AG08395 (cell line): ENCODE measurements at places on chromosomes 13 and 19.

DNA sequence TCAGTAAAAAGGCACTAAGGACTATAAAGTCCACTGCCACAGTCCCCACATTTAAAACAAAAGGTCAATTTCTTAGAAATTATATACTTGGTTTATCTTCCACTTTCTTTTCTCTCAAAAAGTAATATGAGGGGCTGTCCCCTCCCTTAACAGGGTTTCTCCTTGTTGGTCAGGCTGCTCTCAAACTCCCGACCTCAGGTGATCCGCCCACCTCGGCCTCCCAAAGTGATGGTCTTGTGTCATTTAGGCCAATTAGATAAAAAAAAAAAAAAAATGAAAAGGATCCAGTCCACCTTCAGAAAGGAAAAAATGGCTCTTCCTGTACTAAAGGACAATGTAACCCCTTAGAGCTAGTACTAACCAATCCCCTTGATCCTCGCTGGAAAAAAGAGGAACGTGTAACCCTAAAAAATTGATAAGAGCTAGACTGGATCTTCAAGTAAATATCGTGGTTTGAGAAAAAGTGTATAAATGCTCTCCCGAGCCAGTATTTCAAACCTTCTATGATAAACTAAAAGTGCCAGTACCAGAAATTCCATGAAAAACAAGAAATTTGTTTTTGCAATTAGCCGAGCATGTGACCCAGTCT lies 9.0 kb upstream of the CD70 start:
- DNase-seq = no peak

- no peak for DNase-seq
Measured at GRCh38 chr19:1038978-1039645, 795 bp upstream of the ABCA7 start.

GRCh38 chr13:72637561-72637960 lies 89.9 kb downstream of the MZT1 start:
- DNase-seq = no peak

DNA sequence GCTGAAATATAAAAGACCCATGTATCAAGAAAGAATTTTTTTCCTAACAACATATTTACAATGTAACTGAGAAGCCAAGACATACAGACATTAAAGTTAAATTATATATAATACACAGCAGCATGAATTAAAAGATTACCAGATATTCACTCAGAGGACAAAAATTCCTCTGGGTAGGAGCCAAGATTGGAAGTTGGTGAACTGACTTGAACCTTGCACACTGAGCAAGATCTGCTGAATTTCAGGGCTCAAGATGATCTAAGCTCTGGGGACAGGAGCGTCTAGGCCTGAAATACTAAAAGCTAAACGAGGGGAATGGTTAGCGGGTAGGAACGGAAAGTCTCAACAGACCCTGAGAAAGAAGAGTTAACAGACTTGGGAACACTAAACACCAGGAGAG lies 8.5 kb downstream of the FOXO1 start:
- DNase-seq = no peak

- DNase-seq = no peak
Measured at GRCh38 chr13:25242956-25243355, 44.3 kb downstream of the MTMR6 start.

- DNase-seq = peak; percentile 20
Measured at GRCh38 chr13:40974460-40975407, 44.4 kb downstream of the ELF1 start.

GRCh38 chr13:93628136-93628797 lies 401.7 kb downstream of the GPC6 start:
- DNase-seq = no peak

GRCh38 chr19:39128516-39129079 lies 3.0 kb downstream of the PAK4 start:
- no peak for DNase-seq

DNA sequence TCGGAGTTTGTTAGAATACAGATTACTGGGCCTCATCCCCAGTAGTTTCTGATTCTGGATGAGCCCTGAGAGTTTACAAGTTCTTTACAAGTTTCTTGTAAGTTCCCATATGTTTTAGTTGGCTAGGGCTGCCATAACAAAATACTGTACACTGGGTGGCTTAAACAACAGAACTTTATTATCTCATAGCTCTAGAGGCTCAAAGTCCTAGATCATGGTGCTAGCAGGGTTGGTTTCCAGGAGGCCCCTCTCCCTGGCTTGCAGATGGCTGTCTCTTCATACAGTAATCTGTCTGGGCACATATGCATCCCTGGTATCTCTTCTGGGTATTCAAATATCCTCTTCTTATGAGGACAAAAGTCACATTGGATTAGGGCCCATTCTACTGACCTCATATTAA lies 167.2 kb downstream of the KLF5 start:
- no peak for DNase-seq

DNA sequence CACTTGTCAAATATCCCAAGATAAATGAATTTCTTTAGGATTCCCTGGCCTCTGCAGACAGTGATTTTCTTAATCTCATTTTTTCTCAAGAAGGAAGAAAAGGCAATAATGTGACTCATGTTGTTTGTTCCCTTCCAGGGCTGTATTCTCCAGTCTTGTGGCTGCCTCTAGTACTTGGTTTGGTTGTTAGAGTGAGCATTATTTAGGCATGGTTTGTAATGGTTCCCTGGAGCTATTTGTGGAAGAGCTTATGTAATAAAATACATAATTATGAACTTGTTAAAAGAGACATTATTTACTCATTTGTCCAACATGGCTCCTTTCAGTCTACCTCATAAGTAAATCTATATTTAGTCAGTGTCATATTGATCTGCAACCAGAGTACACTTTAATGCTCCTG lies 270.4 kb downstream of the DCT start:
- DNase-seq = peak; percentile 37

- no peak for DNase-seq
Measured at GRCh38 chr19:42323852-42324654, 1.4 kb upstream of the MEGF8 start.

- no peak for DNase-seq
Measured at GRCh38 chr13:35888981-35889380, 242.2 kb downstream of the DCLK1 start.

- no peak for DNase-seq
Measured at GRCh38 chr19:50819636-50820035, 4.0 kb downstream of the KLK1 start.

DNA sequence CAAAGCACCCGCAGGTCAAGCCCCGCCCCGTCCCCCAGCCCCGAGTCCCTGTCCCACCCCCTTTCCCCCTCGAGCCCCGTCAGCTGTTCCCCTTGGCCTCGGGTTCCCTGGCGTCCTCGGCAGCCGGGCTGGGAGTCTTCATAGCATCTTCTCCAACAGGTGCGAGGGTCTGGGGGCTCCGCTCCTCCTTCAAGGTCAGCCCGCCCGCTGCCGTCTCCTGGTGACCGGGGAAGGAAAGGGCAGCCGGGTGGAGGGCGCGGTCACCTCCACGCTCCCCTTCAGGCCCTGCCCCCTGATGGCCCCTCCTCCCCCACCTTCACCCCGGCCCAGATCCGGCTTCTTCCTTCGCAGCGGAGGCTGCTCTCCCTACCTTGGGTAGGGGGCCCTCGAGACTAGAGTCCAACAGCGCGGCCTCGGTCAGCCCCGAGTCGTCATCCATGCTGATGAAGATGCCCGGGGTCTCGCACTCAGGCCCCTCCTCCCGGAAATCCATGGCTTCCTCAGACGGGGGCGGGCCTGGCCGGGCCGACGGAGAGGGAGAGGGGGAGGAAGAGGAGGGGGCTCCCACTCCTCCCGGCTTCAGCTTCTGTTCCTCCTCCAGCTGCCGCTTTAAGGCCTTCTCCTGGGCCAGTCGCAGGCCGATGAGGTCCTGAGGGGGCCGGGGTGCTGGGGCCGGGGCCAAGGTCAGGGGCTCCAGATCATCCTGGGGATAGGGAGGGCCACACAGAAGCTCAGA lies 541 bp upstream of the RSPH6A start:
- no peak for DNase-seq

- no peak for DNase-seq
Measured at GRCh38 chr13:73521290-73521624, 462.5 kb downstream of the KLF5 start.

- DNase-seq = no peak
Measured at GRCh38 chr19:58123354-58123753, 25.3 kb upstream of the ZSCAN18 start.

DNA sequence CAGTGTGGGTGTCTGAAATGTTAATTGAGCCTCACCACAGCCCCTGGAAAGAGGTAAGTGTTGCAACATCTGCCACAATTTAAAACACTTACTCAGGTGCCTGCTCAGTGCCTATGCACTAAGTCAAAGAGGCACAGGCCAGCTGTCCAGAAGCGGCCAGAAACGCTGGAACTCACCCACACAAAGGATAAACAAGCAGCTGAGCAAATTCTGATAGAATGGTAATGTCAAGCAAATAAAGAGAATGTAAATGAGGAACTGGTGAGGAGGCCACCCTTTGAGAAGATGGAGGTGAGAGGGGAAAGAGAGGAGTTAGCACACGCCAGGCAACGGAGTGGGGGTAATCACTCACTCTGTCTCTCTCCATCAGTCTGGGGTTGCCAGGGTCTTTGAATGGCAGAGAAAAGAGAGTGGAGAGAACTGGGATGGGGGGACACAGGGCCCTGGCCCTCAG lies 67.7 kb upstream of the SERP2 start:
- no peak for DNase-seq

DNA sequence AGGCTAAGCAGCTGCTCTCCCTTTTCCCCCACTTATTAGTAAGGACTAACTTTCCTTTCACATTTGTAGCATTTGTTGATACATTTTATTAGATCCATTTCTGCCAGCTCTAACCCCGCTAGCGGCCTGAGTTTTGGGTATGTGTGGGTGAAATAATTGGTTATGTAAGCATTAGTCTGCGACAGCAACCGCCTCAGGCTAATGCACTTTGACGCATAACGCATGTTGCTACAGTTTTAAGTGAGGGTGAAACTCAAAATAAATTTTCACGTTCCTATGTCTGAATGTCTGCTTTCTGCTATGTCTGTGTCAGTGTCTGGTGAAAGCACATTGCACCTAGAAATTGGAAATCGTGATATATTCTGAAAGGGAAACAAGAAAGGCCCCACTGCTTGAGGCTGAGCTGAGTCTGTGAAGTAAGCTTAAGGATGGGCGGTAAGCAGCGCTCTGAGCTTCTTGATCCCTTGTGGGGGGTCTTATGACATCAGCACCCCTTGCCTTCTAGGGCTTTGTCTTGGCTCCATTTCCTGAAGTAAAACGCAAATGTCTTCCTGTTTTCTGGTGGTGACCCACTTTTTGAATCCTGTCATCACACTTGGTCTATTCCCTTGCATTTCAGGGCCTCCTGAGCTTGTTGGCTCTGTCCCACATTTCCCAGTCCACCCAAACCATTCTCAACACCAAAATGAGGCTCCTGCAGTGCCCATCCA lies 648.3 kb upstream of the ARGLU1 start:
- no peak for DNase-seq

DNA sequence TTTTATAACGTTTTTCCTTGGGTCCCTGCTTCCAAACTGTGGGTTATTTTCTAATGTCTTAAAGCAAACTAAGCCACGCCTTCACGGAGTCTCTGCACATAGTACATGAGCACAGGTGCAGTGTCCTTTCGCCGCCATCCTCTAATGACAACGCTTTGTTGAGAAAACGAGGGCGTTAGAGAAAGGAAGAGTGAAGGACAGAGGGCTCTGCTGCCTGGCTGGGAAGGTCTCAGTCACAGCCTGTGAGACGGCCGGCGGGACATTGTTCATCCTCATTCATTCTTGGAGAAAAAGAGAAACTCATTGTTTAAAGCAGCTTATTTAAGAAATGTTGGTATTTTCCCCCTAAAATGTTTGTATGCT lies 9.5 kb downstream of the IL17D start:
- no peak for DNase-seq

GRCh38 chr13:96229356-96229755 lies 139.4 kb downstream of the HS6ST3 start:
- DNase-seq = no peak

DNA sequence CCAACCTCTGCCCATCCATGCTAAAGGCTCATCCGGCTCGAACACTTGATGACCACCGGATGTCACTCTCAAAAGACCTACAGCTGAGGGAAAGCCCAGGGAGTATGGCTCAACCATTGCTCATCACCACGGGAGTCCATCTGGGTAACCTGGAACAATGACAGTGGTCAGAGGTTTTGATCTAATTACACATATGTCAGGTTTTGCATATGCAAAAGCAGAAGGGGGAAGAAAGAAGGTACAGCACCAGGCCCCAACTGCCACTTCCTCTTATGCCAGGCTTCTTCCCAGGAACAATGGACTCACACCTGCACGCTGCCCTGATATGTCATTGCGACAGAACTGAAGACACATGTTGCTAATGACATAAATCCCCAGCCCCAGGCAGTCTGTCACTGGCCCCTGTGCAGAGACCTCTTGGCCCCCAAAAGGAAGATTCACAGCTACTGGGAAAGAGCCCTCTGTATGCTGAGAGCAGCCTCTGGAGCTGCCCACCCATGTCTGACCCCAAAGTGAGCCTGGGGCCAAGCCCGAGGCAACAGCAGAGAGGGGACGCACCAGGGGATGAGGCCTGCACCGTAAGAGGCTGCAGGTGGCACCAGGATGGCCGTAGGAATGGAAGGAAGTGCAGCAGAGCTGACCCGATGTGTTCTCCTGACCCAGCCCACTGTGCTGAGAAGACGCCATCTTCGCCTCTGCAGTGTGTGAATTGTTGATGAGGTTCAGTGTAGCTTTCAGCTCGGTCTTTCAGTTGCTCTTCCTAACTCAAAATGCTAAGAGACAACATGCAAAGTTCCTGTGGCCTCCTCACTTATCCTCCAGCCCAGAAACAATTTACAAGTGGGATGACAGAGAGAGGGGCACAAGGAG lies 26.3 kb downstream of the EPS15L1 start:
- DNase-seq = no peak

DNA sequence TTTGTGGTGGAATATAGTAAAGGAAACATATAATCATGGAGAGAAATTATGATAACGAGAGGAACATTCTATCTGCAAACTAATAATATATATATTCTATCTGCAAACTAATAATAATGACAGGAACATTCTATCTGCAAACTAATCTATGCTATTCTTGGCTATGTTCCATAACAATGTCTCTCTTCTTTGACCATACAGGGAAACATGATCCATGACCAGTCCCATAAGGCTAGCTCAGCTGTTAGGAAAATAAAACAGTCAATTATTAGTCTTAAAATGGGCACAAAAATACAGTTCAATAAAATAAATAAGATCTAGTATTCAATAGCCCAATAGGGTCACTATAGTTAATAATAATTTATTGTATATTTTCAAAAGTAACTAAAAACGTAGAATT lies 707.8 kb upstream of the PCDH20 start:
- DNase-seq = no peak

DNA sequence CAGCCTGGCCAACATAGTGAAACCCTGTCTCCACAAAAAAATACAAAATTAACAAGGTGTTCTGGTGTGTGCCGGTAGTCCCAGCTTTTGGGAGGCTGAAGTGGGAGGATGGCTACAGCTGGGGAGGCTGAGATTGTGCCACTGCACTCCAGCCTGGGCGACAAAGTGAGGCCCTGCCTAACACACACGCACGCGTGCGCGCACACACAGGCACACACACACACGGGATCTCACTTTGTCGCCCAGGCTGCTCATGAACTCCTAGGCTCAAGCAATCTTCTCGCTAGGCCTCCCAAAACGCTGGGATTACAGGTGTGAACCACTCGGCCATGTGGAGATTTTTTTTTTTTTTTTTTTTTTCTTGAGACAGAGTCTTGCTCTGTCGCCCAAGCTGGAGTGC lies 3.2 kb upstream of the BTBD2 start:
- DNase-seq = no peak

- no peak for DNase-seq
Measured at GRCh38 chr19:31668921-31669320, 319.7 kb upstream of the TSHZ3 start.
